Activated naive CD8-positive, alpha-beta T cell treated with anti-CD3 and anti-CD28 coated beads, Interleukin-2, amount 10 ng/mL, durations not matched to agents 7 days and 5 days (primary cell): ENCODE measurements at places on chromosomes 13 and 19.

GRCh38 chr19:17109962-17110598, 34.5 kb downstream of the MYO9B start:
- peak; percentile 57 for DNase-seq

- DNase-seq: no peak
These were observed 565.8 kb downstream of the IRS2 start for GRCh38 chr13:109220631-109221030.

DNA sequence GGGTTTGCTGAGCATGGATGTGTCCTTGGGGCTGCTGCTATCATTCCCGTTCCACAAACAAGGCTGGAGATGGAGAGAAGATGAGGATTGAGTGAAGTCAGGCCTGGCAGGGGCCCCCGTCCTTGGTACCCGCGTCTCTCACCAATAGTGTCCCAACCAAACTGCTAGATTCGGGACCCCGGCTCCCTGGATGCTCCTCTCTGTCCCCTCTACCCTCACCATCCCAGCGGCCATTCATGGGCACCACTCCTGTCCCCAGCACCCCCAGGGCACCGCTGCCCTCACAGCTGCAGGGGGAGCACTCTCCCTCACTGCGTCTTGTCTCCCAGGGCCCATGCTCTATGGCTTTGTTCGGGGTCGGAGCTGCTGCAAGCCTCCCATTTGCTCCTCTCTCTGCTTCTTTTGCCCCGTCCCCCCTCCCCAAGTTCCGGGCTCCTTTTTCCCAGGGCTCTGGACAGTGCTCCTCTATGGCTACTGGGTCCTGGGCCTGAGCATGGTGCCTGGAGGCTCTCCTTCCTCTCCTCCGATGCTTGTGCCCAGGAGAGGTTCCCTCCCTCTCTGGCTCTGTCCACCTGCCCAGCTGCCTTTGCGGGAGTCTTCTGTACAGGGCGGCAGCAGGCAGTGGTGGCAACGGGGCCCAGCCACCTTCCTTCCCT, 219.5 kb downstream of the TEX29 start:
- DNase-seq: no peak

- no peak for DNase-seq
These were observed 4.2 kb downstream of the KLK12 start for GRCh38 chr19:51030631-51031030.

- peak; percentile 63 for DNase-seq
These were observed 2.1 kb downstream of the PNMA8C start for GRCh38 chr19:46426506-46427162.

DNA sequence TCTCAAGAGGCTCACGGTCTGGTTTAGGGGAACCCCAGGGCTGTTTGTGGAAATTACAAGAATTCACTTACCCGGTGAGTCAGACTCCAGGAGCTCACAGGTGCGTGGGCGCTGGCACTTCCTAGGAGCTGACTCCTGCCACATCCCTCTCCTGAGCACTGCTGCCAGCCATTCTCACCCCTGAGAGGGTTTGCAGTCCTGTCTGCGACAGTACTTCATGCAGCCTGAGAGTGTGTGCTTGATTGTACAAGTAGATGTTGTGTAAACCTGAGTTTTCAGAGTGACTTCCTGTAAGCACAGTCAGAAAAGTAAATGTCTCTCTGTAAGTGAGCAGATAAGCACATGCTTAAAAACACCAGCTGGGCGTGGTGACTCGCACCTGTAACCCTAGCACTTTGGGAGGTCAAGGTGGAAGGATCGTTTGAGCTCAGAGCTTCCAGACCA, 8.1 kb downstream of the MRPL4 start:
- no peak for DNase-seq

DNA sequence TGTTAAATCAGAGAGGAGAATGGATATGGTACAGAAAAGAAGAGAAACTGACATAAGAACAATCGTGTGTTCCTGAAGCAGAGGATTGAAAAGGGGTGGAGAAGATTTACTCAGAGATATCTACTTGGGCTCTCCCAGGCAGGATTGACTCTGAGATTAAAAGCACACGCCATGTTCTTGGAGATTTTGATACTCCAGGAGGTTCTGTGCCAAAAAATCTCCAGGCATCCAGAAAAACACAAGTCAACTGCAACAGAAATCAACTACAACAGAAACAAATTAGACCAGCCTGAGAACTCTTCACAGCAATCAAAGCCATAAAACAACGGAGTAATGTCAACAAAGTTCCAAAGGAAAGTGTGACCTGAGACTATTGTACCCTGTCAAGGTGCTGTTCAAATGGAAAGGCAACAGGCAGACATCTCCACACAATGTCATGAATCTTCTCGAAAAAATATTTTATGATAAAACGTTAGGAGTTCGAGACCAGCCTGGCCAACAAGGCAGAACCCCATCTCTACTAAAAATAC, 104.2 kb downstream of the UBL3 start:
- DNase-seq: no peak

- DNase-seq: no peak
These were observed 297.1 kb downstream of the COG6 start for GRCh38 chr13:39952249-39953233.

- DNase-seq: no peak
These were observed 80.6 kb downstream of the KDM4B start for GRCh38 chr19:5049561-5049960.

- DNase-seq: peak; percentile 71
These were observed at the start of gene ZNF358 for GRCh38 chr19:7515645-7516151. Gene ZNF358, plus strand, starts transcription at chr19:7516103. Its CDS starts 3,140 bp downstream, at chr19:7519243.

DNA sequence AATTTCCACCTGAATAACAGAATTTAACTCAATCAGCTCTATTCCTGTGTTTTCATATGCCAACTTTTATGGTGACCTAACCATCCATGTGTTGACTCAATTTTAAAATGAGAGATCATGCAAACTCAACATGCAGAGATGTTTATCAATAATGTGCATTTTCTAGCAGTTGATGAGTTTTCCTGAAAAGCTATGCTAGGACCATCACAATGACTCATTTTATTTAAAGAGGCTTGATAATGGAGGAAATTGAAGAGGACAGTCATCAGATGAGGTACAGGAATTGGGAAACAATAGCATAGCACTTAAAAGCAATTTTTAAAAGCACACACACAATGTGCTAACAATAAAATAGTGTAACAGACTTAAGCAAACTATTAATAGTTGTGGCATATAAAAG, 127.1 kb downstream of the VWA8 start:
- DNase-seq: no peak

- peak; percentile 82 for DNase-seq
These were observed 3.3 kb upstream of the NAPA start for GRCh38 chr19:47518139-47518538.

GRCh38 chr13:93951951-93952350, 527.5 kb downstream of the DCT start:
- DNase-seq: no peak

DNA sequence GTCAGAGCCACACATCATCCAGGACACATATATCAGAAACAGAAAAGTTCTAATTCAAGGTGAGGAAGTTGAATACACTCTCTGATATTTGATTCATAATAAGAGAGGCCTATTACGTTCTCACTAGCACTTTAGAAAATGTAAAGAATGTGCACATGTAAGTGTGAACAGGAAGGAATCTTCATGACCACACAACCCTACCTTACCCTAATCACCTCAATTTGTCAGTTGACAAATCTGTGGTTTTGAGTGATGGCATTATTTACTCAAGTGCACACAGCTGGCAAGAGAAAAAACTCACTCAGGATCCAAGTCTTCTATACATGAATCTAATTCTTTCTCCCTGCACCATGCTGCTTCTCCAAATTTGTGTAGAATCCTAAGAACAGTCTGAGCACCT, 445.8 kb downstream of the SUCLA2 start:
- DNase-seq: no peak

DNA sequence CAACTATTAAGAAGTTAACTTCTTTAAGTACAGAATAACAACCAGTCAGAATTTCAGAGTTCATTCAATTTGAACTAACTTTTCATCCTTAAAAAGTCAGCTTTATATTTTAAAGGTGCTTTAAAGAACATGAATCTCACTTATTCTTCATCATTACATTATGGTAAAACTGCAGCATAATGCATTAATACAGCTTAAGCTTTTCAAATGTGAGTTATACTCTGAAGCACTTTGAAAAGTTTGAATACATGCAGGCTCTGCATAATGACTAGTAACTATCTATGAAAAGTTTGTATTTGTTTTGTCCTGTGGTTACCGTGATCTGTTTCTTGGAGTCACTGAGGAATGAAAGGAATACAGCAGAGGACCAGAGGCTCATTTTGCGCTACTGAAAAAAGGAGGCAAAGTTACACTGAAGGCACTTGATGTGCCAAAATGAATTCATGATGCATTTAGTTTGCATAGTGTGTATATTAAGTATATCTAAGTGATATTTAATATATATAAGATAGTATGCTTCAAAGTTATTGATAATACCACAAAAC, 4.1 kb downstream of the PCDH17 start:
- no peak for DNase-seq

DNA sequence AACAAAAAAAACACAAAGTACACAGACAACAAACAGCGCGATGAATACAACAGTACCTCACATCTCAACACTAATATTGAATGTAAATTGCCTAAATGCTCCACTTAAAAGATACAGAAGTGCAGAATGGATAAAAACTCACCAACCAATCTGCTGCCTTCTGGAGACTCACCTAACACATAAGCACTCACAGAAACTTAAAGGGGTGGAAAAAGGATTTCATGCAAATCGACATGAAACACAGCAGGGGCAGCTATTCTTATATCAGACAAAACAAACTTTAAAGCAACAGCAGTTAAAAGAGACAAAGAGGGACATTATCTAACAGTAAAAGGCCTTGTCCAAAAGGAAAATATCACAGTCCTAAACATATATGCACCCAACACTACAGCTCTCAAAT, 209.5 kb downstream of the ABCC4 start:
- DNase-seq: no peak

DNA sequence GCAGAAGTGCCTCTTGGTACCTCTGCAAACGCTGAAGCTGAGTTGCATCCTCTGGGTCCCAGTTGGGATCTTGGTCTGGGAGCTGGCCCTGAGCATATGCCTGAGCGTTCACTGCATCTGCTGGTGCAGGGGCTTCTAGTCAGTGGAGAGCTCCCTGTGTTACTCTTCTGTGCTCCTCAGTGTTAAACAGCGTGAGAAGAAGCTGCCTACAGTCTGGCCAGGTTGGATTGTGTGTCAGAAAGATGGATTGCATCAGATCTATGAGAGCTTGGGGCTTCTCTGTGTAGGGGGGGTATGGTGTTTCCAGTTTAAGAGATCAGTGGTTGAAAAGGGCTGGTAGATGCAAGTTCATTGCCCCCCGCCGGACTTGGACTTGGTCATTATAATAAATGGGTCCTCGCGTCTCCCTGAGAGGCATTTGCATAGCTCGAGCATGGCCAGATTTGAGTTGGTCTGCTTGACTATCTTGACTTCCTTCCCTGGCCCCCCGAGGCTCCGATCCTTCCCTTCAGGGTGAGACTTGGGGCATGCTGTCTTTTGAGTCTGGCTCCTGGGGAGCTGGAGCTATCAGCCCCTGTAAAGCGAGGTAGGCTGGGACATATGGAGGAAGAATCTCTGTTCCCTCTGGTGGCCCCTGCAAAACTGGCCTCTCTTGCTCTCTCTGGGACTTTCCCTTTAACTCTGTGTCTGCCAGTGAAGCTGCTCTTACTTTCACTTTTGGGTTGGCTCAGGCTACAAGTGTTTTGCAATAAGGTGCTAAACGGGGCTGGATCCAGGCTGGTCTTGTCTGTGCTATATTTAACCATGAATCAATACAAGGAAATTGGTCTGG, 52.9 kb downstream of the OR10H4 start:
- DNase-seq: peak; percentile 58

DNA sequence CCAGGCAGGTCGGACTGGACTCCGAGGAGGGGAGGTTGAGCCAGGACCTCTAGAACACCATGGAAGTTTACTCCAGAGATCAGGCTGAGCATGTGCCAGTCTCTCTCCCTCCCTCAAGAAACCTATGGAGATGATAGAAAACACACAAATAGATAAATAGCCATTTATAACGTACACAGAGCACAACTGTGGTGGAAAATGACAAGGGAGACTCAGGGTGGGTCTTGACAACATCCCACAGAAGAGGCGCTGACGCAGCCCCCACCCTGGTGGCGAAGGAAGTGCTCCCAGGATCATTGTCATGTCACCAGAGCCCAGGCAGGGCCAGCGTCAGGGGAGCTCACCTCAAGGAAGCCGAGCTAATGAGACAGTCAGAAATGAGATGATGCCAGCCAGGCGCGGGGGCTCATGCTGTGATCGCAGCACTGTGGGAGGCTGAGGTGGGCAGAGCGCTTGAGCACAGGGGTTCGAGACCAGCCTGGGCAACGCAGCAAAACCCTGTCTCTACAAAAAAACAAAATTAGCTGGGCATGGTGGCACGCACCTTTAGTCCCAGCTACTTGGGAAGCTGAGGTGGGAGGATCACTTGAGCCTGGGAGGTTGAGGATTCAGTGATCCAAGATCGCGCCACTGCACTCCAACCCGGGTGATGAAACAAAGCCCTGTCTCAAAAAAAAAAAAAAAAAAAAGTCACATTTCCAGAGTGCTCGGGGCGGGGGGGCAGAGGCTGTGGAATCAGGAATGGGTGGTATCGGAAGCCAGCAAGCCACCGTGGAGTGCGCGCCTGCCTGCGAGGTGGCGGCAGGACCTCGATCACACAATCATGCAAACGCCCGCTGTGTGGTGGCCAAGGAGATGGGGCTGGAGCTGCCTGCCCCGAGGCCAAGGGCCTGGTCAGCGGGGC, 178.4 kb downstream of the KDM4B start:
- DNase-seq: no peak

GRCh38 chr13:40440990-40441820, 225.2 kb downstream of the FOXO1 start:
- no peak for DNase-seq
